PC-9 (cell line): ENCODE measurements at places on chromosomes 2 and 18. TPM values are rescaled to one million over a fixed set of nuclear protein-coding genes. Genes with fewer than 3 reads are reported as not detected.

Gene CSRNP3
- 0.41 and 0.85 TPM in 2 replicates for total RNA-seq

Gene POMC
- total RNA-seq = not detected in 2 replicates

Gene GPR45
- not detected in 2 replicates for total RNA-seq

Gene SLC30A3
- total RNA-seq = 1.5 and 2.3 TPM in 2 replicates

Gene ITGAV
- total RNA-seq = 25.0 and 28.0 TPM in 2 replicates

Gene LOXL3
- total RNA-seq = 3.1 and 5.0 TPM in 2 replicates

Gene NDC80
- 71.7 and 89.2 TPM in 2 replicates for total RNA-seq

Gene KIAA2012
- total RNA-seq = not detected in 2 replicates

Gene ATG4B
- 162 and 177 TPM in 2 replicates for total RNA-seq
